ENCODE measurements at places on chromosomes 2 and 18. TPM values are rescaled to one million over a fixed set of nuclear protein-coding genes. Genes with fewer than 3 reads are reported as not detected.

DNA sequence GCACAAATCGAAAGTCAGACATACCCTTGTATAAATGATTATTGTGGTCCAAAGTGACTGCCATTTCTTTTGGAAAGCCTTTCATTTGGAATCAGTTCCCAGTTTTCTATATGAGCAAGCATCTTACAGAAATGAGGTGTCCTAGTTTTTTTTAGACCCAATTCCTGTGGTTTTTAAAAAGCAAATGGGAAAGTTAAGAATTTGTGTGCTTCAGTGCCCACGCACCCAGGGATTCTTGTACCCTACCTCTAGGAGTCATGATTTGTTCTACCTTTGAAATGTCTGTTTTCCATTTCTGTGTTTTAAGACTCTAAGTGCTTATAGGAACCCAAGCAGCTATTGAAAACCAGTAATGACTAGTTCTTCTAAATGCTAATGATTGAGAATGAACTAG, 218.1 kb downstream of the CAMKMT start:
- H3K4me1 ChIP-seq: no peaks in the 10 kb centered on the region
- DNase-seq: no peak
- no peaks in the 10 kb centered on the region for H3K27me3 ChIP-seq
- no peak overlapping the region for H3K27ac ChIP-seq
- H3K4me3 ChIP-seq: no peak overlapping the region

- H3K36me3 ChIP-seq: no peaks in the 10 kb centered on the region
- no peaks in the 10 kb centered on the region for H3K4me1 ChIP-seq
- no peak overlapping the region for H3K27ac ChIP-seq
- no peak overlapping the region for H3K4me3 ChIP-seq
- no peaks in the 10 kb centered on the region for H3K27me3 ChIP-seq
Observed at GRCh38 chr2:192499476-192499875, 304.7 kb upstream of the TMEFF2 start.

DNA sequence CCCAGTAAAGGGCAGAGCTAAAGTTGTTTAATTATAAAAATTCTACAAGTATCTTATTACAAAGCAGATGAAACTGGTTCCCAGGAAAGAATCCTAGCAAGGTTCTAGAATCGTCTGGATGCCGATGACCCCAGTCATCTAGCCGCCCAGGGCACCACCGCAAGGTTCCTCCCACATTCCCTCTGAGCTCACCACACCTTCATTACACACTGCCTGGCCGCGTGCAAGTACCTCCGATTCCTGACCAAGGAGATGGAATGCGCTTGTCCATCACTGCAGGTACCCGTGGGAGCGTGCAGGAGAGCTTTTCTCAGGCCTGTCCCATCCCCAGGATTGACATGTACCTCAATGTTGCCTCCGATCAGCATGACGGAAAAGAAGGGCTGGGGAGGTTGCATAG, 158.5 kb downstream of the LAMA1 start:
- H3K36me3 ChIP-seq: no peaks in the 10 kb centered on the region
- no peak overlapping the region for H3K4me3 ChIP-seq
- H3K27ac ChIP-seq: no peak overlapping the region
- no peak for DNase-seq
- H3K27me3 ChIP-seq: no peaks in the 10 kb centered on the region

DNA sequence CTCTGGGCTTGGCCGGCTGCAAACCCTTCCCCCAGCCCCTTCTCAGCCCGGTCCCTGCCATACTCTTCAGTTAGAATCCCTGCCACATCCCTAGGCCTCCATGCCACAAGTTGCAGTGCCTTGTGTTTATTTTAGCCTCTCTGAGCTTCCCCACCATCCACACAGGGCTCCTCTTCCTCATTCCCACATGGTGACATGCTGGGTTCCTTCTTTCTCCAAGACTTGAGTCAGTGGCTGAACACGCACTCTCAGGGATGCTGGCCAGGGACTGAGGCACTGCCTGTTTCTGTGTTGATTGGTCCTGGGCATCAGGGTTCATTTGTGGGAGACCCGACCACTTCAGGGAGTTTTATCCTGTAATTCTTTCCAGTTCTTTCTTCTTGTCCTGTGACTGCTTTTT, 56.3 kb downstream of the KCNS3 start:
- H3K4me1 ChIP-seq: peaks cover 6% of the 10 kb centered on the region
- H3K27ac ChIP-seq: no peak overlapping the region
- peaks cover 16% of the 10 kb centered on the region for H3K36me3 ChIP-seq
- no peak for DNase-seq
- H3K27me3 ChIP-seq: no peaks in the 10 kb centered on the region
- H3K4me3 ChIP-seq: no peak overlapping the region

DNA sequence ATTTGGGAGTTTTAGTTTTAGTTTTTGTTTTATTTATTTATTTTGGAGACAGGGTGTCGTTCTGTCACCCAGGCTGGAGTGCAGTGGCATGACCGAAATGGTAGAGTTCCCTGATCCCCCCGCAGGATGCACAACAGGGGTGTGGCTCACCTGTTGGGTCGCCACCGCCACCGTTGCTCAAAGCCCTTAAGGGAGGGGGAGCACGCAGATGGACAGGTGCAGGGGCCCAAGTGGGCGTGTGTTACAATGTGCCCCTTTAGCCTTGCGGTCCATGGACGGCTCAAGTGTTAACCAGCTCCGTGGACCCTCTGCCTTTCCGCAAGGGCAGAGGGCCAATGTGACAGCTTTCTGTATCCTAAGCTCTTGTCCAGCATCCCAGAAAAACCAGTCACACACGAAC, 61.4 kb upstream of the REL start:
- H3K27me3 ChIP-seq: no peaks in the 10 kb centered on the region
- H3K36me3 ChIP-seq: no peaks in the 10 kb centered on the region
- no peaks in the 10 kb centered on the region for H3K4me1 ChIP-seq
- DNase-seq: no peak

DNA sequence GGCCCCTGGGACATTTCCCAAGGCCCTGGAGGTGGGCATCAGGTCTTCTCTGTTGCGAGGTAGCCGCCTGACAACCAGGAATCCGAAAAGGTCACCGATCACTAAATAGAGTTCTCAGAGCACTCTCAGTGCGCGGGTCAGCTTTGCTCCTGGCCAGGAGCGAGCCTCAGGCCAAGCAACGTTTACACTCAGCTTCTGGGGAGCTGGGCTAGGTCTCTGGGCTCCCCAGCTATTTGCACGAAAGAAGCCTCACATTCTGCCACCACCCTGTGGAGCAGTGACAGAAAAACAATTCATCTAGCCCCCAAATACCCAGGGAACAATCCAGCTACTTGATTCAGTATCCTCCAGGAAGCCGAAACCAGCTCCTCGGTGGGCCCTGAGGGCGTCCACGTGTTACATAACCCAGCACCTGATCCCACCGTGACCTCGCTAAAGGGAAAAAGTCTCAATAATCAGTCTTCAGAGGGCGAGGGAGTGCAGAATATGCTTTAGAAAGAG, 3.3 kb downstream of the SH3BP4 start:
- peak overlapping the region; percentile 83 for H3K27ac ChIP-seq
- H3K27me3 ChIP-seq: peaks cover 6% of the 10 kb centered on the region
- peak; percentile 24 for DNase-seq
- H3K4me3 ChIP-seq: peak overlapping the region; percentile 74

GRCh38 chr2:160534249-160534648, 40.6 kb upstream of the RBMS1 start:
- no peaks in the 10 kb centered on the region for H3K27me3 ChIP-seq
- no peak overlapping the region for H3K4me3 ChIP-seq
- H3K36me3 ChIP-seq: no peaks in the 10 kb centered on the region
- H3K27ac ChIP-seq: no peak overlapping the region

DNA sequence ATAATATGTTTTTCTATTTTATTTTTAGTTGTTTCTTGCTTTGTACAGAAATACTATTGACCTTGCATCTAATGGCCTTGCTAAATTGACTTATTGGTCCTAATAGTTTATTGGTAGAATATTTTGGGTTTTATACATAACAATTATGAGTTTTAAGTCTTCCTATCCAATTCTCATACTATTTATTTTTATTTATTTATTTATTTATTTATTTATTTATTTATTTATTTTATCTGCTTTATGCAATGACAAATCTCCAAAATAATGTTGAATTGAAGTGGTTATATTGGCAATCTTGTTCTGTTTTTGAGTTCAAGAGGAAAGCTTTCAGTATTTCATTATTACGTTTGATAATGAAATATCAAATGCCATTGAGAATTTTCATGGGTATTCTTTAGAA, 488.3 kb downstream of the CDH2 start:
- no peaks in the 10 kb centered on the region for H3K27me3 ChIP-seq
- H3K27ac ChIP-seq: no peak overlapping the region
- DNase-seq: no peak
- no peaks in the 10 kb centered on the region for H3K4me1 ChIP-seq

DNA sequence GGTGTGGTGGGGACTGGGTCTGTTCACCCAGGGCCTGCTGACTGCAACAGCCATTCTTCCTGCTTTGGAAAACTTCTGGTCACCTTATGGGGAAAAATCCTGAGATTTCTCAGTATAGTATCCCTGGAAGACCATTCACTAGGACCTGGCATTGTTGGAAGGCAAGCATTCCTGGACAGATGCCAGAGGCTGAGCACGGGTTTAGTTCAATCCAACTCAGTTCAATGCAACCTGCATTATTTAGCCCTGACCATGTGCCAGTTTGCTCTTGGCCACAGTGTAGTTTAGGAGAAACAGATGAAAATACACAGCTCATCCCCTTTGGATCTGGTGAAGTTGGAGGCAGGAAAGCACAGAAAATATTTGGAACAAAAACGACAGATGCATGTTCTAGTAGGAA, 95.9 kb downstream of the LPIN1 start:
- no peak overlapping the region for H3K27ac ChIP-seq
- H3K4me1 ChIP-seq: no peaks in the 10 kb centered on the region
- no peaks in the 10 kb centered on the region for H3K36me3 ChIP-seq

- H3K4me1 ChIP-seq: no peaks in the 10 kb centered on the region
- H3K27ac ChIP-seq: no peak overlapping the region
- no peaks in the 10 kb centered on the region for H3K36me3 ChIP-seq
- DNase-seq: no peak
- no peak overlapping the region for H3K4me3 ChIP-seq
Observed at GRCh38 chr2:53181759-53182158, 585.8 kb upstream of the CHAC2 start.

DNA sequence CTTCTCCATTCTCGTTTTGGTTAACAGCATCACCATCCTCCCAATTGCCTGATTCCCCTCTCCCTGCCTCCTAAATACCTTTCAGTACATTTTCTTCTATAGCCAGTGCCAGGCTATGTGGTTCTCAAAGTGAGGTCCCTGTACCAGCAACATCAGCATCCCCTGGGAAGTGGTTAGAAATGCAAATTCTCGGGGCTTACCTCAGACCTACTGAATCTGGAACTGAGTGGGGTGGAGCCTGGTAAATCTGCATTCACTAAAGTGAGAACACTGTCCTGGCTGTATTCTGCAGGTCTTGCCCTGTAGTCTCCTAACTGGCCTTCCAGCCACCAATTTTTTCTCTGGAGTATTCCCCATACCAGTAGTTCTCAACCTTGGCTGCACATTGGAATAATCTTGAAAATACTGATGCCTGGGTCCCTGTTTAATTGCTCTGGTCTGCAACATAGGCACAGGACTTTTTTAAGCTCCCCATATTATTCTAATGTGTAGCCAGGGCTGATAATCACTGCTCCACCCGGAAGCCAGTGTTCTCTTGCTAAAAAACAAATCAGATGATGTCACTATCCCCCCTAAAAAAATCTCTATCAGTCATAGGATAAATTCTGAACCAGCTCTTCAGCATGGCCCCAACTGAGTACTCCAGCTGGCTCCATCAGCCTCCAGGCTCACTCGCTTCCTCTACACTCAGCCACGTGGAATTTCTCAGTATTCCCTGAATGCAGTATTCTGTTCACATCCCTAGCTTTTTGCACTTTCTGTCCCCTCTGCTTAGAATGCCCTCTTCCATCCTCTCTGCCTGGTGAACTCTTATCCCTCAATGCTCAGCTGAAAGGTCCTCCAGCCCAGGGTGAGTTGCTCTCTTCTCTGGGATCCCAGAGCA, 98.4 kb downstream of the CDK15 start:
- H3K4me1 ChIP-seq: peaks cover 3% of the 10 kb centered on the region
- H3K36me3 ChIP-seq: no peaks in the 10 kb centered on the region
- no peak for DNase-seq
- H3K4me3 ChIP-seq: no peak overlapping the region
- H3K27ac ChIP-seq: no peak overlapping the region

DNA sequence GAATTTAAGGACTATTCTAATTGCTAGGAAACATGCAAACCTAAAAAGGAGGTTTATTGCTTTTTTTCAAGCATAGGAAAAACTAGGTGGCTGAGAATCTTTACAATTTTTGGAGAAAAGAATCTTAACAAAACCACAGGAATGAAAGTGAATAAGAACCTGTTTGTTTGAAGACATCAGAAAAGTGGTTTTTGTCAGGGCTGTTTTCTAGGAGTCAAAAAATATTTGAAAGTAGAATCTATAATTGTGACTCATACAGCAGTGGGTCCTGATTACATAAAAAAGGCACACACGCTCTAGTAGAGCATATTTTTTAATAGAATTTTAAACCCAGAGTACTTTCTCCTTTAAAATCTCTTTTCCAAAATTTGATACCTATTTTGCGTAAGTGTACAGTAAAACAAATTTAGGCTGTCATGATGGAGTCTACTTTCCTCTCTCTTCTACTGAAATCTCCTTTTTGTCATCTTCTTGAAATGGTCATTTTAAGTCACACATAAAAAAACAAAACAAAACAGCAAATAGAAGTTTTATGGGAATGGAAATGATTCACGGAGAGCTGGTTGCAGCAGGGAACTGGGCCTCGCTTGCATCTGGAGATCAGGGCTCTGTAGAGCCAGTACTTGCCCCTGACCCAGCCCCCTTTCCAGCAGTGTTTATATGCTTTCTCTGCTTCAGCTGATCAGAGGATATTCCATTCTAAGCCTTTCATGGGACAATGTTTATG, 59.1 kb upstream of the PELI1 start:
- H3K4me1 ChIP-seq: peaks cover 35% of the 10 kb centered on the region
- DNase-seq: no peak
- H3K36me3 ChIP-seq: no peaks in the 10 kb centered on the region
- H3K27ac ChIP-seq: peak overlapping the region; percentile 87

DNA sequence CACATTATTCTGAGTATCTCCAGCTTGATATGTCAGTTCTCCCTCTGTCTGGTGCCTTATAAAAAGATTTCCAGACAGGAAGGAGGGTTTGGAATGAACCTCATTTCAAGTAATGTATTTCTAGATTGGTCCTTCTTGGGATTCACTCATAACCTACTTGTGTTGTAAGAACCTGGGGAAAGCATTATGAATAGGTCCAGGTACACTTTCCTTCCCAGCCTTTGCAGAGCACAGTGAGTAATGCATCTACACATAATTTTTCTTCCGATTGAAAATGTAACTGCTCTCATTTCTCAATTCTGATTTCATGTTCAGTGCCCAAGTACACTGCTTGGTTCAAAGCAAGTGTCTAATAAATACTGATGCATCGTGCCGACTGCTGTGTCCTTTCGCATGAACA, 25.0 kb upstream of the ACAA2 start:
- H3K4me3 ChIP-seq: no peak overlapping the region
- H3K27me3 ChIP-seq: no peaks in the 10 kb centered on the region
- H3K36me3 ChIP-seq: peaks cover 8% of the 10 kb centered on the region
- no peak overlapping the region for H3K27ac ChIP-seq

The NRP2 gene
- 67.5 TPM for total RNA-seq

The DSG3 gene
- total RNA-seq: not detected

The IL1R2 gene
- total RNA-seq: 23.3 TPM

The FSIP2 gene
- 0.27 TPM for total RNA-seq

The CCDC85A gene
- total RNA-seq: 17.0 TPM

The CNDP1 gene
- total RNA-seq: not detected

The GALNT3 gene
- 27.8 TPM for total RNA-seq

The DTNA gene
- total RNA-seq: 21.0 TPM

The PXDN gene
- total RNA-seq: 36.3 TPM

The KCNE4 gene
- total RNA-seq: 1.2 TPM

The VAMP5 gene
- total RNA-seq: 87.0 TPM

All from lower lobe of right lung (tissue), 2 donors.